ENCODE measurements at places on chromosomes 5 and 9. TPM values are rescaled to one million over a fixed set of nuclear protein-coding genes. Genes with fewer than 3 reads are reported as not detected.

Gene PTGDS
- 157 TPM for total RNA-seq

Gene SURF2
- total RNA-seq, result 14.3 TPM

Gene PCDH1
- 32.1 TPM for total RNA-seq

Gene NME5
- total RNA-seq, result not detected

Gene CLIC3
- total RNA-seq, result 161 TPM

Gene CCL19
- total RNA-seq, result not detected

Gene PPP2R2B
- total RNA-seq, result 44.9 TPM

Gene LCN15
- total RNA-seq, result not detected

Measured in natural killer cell (primary cell).